Stimulated activated CD4-positive, alpha-beta T cell treated with anti-CD3 and anti-CD28 coated beads, Interleukin-1b, Interleukin-23, amount 100 ng/mL, for 48 hours (primary cell): ENCODE measurements at places on chromosomes 4 and X.

- DNase-seq, result no peak
Measured at GRCh38 chr4:8871417-8872401, at the start of gene HMX1. Gene HMX1 (minus strand): TSS chr4:8871839. CDS start chr4:8871614, 225 bp downstream.

DNA sequence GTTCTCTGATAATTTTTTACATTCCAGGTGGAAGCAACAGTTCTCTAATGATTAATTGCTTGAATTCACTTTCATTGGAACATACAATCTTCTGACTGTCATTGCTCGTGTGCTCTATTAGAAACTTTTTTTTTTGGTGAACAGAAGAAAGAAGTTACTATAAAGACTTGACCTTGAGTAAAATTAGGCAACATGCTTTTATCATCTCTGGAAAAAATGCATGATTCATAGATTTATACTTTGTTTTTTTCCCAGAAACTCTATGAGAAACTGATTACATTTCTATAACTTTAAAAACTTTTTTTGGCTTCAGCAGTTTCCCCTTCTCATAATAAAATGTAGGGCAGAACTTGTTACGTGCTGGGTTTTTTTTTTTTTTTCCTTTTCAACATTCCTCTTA is 167.6 kb downstream of the ARHGAP10 start:
- no peak for DNase-seq

GRCh38 chrX:118350706-118351105 is 4.8 kb downstream of the WDR44 start:
- DNase-seq, result no peak

GRCh38 chr4:153758688-153759406 is 977 bp downstream of the RNF175 start:
- no peak for DNase-seq

- DNase-seq, result no peak
Measured at GRCh38 chr4:81165861-81166430, 49.1 kb downstream of the PRKG2 start.

GRCh38 chr4:31051565-31051964 is 331.4 kb downstream of the PCDH7 start:
- DNase-seq, result no peak

GRCh38 chr4:133801883-133802282 is 399.7 kb downstream of the PABPC4L start:
- DNase-seq, result no peak
